ENCODE measurements at places on chromosomes 11 and 22.

DNA sequence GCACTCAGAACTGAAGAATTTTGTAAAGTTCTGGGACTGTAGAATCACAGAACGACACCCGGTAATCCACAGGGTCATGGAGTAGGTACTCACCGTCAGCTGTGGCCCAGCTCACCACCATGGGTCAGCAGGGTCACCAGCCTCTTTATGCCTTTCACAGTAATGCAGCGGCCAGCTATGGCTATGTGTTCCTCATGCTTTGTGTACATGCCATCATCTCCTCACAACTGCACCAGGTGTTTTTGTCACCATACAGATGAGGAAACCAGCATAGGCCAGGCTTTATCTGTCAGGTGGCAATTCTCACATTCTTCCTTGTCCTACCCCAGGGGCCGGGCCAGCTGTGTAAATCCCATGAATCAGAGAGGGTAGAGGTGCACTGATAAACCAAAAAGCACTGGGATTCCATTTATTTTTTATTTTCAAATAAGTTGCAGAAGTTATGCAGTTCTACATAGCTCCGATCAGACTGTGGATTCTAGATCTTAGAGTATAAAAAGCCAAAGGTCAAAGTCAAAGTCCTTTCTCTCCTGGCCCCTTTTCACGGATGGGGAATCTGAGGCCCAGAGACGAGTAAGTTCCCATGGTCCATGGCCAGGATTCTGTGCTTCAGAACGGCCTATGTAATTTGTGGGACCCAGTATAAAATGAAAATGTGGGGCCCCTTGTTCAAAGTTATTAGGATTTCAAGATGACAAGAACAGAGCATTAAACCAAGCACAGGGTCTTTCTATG, 17.5 kb downstream of the TSKU start:
- DNase-seq, result no peak

DNA sequence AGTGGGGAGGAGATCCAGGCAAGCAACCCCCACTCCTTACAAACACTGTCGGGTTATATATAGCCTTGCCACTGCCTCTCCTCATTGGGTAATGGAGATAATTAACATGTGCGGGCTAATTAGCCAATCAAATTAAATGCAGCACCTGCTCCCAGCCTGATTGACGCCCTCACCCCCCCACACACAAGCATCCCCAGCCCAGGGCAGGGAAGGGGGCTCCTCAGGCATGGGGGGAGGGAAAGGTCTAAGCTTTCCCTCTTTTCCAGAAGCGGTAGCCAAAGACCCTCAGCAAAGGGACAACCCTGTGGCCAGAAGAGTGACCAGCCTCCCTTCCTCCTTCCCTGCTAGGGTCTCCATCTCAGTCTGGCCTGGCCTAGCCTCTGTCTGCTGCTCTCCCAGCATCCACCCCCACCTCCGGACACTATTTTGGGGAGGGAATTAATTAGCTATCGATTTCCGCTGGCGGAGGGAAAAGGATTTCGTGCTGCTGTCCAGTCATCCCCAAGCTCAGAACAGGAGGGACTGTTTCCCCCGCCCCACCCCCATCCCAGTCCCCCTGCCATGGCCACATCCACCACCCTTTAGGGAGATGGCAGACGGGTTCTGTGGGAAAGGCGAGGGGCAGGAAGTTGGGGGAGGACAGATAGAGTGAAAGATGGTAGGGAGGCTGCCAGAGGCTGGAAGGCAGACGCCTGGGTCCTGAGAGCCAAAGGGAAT, 7.1 kb downstream of the NRXN2 start:
- DNase-seq, result no peak

GRCh38 chr11:73099512-73100266, 42.4 kb downstream of the FCHSD2 start:
- DNase-seq, result no peak

- no peak for DNase-seq
These were observed 3.4 kb downstream of the TMEM126A start for GRCh38 chr11:85651118-85651517.

- peak; percentile 15 for DNase-seq
These were observed 15.9 kb upstream of the POU2AF2 start for GRCh38 chr11:111229604-111230003.

- no peak for DNase-seq
These were observed 6.0 kb upstream of the TRIM34 start for GRCh38 chr11:5618807-5619206.

Data from T-helper 2 cell treated with Interferon-gamma antibody and Interleukin-4, amounts not matched to agents 5 μg/mL and 100 μg/mL, for 36 hours (primary cell).